ENCODE measurements at places on chromosomes 6 and 20.

- no peak for DNase-seq
Measured at GRCh38 chr20:25204550-25205276, 9.2 kb downstream of the ENTPD6 start.

GRCh38 chr6:154478701-154479060 is 31.8 kb downstream of the CNKSR3 start:
- peak; percentile 26 for DNase-seq

- DNase-seq = peak; percentile 35
Measured at GRCh38 chr20:25308671-25309394, 60.9 kb downstream of the PYGB start.

- DNase-seq = no peak
Measured at GRCh38 chr6:126060400-126060799, 74.1 kb downstream of the TRMT11 start.

DNA sequence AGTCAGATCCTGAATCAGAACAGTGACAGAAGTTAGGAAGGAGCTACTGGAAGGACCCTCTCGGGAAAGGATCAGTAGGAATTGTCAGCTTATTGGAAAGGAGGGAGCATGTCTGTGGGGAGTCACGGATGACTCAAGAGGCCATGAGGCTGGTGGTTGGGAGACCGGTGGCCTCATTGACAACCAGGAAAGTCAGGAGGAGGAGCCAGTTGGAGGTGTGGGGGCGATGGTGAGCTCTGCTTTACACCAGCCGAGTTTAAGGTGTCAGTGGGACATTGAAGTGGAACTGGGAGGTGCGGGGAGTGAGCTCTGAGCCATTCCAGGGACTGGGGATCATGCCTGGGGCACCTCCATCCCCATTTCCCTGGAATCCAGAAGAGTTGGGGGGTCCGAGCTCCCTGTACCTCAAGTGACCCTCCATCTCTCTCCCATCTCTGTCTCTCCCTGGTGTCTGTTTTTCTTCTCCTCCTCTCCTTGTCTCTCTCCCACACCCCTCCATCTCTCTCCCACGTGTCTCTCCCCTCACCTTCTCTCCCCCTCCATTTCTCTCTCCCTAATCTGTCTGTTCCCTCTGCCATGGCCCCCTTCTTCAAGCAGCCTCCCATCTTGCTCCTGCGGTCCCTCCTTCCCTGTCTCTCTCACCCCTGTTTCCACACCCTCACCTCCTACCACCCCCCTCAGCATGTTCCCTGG is 14.3 kb upstream of the ZBTB9 start:
- DNase-seq = no peak

DNA sequence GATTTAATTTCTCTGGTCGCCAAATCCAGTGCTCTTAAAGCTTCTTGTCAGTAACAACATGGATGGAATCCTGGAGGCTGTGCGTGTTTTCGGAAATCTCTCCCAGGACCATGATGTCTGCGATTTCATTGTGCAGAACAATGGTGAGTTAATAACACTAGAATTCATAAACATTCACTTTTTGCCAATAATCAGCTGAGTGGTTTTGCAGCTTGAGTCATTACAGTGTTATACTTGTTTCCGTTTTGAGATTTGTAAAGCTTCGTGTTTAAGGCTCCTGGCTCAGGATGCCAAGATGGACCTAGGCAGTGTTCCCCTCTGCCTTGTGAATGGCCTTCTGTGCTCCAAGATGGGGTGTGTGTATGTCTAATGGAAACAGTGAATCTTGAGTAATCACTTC is 113.8 kb downstream of the ARMC2 start:
- peak; percentile 20 for DNase-seq

- DNase-seq = no peak
Measured at GRCh38 chr20:43167615-43168014, 22.1 kb downstream of the PTPRT start.

- DNase-seq = no peak
Measured at GRCh38 chr6:1616701-1617463, 7.2 kb downstream of the FOXC1 start.

GRCh38 chr6:121430514-121431460 is 4.7 kb upstream of the GJA1 start:
- no peak for DNase-seq

- no peak for DNase-seq
Measured at GRCh38 chr20:63831993-63832686, 1.1 kb upstream of the ZBTB46 start.

- peak; percentile 48 for DNase-seq
Measured at GRCh38 chr6:90413867-90414266, 117.2 kb upstream of the BACH2 start.

GRCh38 chr20:13139459-13140150 is 81.5 kb upstream of the ISM1 start:
- DNase-seq = peak; percentile 4

DNA sequence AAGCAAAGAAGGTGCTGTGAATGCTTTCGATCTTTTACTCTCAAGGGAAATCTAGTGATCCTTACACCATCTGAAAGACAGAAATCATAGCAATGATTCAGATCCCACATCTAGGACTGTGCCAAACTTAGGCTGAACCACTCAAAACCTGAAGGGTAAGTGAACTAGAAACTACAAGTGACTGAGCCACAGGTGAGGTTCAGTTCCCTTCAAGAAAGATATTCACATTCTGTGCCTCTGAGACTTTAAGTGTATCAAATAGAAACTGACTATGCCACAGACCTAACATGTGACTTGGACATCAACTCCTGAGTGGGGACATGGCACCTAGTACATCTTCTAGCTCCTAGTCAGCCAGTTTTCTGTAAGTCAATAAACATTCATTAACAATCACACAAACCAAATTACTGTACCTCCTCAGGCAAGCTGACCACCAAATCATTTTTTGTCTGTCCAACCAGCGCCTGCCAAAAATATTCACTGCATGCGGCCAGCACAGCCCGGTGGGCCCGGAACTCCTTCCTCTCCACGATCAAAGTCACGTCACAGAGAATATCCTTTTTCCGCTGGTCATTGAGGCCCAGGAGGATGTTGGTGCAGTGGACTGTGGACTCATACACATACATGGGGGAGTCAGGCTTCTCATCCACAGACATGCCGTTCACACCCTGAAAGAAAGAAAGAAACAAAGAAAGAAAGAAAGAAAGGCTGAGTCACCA is 114.1 kb downstream of the GJA10 start:
- DNase-seq = no peak

DNA sequence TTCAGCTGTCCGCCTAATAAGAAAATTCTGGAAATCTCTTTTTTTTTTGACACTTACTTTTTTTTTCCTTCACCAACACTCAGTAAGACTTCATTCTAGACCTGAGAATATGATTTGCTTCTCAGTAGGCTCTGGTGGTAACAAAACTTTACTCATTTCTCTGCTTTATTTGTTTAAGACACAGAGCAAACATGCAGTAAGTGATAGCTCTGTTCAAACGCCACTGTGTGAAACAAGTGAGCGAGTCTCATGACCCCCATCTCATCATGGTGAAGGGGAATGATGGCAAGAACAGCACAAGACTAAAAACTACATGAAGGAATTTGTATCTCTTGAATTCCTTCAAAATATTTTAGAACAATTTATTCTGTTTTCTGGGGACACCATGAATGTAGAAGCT is 541.6 kb upstream of the POU3F2 start:
- no peak for DNase-seq

DNA sequence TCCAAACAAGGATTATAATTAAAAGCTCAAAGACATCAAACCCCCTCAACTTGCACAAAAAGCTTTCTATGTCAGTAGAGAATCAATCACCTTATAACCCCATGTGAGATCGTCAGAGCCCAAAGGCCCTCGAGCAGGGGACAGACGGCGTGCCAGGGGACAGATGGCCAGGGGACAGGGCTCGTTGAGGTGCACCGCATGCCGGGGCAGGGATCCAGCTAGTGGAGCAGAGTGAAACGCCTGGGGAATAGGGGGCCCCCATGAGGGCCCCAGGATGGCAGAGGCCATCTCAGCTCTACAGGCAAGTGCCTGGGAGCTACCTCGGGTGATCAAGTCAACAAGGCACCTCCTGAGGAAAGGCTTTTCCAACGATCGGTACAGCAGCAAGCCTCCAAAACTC is 28.6 kb downstream of the DIDO1 start:
- no peak for DNase-seq

- peak; percentile 70 for DNase-seq
Measured at GRCh38 chr6:87483929-87484328, 11.2 kb downstream of the SLC35A1 start.

Measured in fibroblast of skin of abdomen (primary cell).